Stimulated activated CD4-positive, alpha-beta T cell treated with anti-CD3 and anti-CD28 coated beads, TNF-alpha, amount 100 ng/mL, for 24 hours (primary cell): ENCODE measurements at places on chromosomes 11 and 22.

GRCh38 chr11:83473743-83474142 lies 187.6 kb upstream of the CCDC90B start:
- DNase-seq = no peak

- no peak for DNase-seq
Measured at GRCh38 chr11:13899603-13900002, 62.9 kb upstream of the SPON1 start.

DNA sequence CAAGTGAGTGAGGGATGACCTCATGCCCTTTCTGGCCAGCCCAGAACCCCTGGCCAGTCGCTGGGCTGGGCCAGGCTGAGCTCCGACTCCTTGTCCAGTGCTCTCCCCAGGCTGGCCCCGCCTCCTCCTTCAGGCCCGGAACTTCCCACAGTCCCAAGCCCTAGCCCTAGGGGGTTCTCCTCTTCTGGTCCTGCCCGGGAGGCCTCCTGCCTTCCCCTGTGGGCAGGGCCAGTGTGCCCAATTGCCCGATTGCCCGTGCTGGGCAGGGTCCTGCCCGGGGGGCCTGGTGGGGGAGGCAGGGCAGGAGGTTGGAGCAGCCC lies 4.2 kb downstream of the TCIRG1 start:
- no peak for DNase-seq

- DNase-seq = no peak
Measured at GRCh38 chr11:128052912-128053641, 534.3 kb downstream of the ETS1 start.

DNA sequence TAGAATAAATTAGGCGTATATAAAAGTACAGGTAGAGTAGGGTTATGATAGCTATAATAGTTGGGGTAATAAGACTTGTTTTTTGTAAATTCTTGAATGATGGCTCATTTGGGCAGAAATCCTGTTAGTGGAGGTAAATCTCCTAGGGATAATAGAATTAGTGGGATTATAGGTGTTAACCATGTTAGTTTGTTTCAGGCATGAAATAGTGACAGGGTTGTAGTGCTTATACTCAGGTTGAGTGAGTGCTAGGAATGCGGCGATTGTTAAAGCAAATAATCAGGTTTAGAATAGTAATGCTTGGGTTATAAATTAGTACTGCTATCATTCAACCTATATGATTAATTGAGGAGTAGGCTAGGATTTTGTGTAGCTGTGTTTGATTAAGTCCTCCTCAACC lies 297.1 kb downstream of the DYNC2H1 start:
- no peak for DNase-seq

DNA sequence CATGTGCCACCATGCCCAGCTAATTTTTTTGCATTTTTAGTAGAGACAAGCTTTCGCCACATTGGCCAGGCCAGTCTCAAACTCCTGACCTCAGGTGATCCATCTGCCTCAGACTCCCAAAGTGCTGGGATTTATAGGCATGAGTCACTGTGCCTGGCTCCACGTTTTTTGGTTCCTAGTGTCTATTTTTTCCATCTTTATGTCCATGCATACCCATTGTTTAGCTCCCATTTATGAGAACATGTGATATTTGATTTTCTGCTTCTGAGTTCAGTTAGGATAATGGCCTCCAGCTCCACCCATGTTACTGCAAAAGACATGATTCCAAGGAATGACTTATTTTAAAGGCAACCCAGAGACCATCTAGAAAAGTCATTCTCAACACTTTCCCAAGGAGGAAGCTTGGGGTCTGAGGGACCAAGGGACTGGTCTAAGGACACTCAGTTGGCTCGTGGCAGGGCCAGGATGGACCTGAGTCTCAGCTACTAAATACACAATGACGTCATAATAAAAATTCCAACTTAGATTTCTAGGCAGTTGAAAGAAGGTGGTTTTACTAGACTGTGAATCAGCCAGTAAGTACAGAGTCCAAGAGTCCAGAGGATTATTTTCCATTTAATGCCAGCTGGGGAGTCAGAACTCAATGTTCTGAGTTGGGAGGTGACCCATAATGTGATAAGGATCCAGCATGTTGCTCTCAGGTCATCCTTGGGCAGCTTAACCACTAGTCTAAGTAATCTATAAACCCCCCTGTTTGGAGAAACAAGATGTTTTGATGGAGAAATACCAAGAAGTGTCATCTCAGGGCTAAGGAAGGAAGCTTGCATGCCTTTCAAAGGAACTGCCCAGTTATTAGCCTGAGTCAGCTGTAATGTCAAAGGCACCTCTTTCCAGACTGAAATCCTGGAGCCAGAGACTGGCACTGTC lies 39.4 kb downstream of the ABTB2 start:
- no peak for DNase-seq

- no peak for DNase-seq
Measured at GRCh38 chr22:48405741-48406140, 1421.9 kb downstream of the BRD1 start.
